ENCODE measurements at places on chromosomes 6 and 20.
A peak's percentile ranks its signal among the peaks of the same experiment; 100 is the strongest.

- DNase-seq = peak; percentile 78
Measured at GRCh38 chr6:87756858-87757257, 54.8 kb upstream of the AKIRIN2 start.

GRCh38 chr6:6057442-6058053, 50.8 kb upstream of the NRN1 start:
- no peak for DNase-seq

DNA sequence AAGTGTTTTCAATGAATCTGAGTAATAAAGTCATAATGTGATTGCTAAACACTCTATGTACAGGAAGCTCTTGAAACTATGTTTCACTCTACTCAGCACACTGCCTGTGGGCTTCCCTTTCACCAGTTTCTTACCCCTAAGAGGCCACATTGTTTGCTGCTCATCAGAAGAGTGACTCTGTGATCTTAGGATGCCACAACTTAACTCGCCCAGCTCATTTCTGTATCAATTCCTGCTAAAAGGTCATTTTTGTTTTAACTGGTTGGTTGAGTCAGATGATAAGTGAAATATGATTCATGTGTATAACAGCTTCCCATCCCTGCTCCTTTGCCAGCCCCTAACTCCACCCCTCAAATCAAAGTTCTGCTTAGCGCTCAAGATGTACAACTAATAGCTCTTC, 9.8 kb upstream of the NDUFAF4 start:
- DNase-seq = no peak

GRCh38 chr6:164005004-164005711, 590.6 kb downstream of the QKI start:
- no peak for DNase-seq

GRCh38 chr6:11096109-11096508, 2.5 kb downstream of the SMIM13 start:
- peak; percentile 3 for DNase-seq

DNA sequence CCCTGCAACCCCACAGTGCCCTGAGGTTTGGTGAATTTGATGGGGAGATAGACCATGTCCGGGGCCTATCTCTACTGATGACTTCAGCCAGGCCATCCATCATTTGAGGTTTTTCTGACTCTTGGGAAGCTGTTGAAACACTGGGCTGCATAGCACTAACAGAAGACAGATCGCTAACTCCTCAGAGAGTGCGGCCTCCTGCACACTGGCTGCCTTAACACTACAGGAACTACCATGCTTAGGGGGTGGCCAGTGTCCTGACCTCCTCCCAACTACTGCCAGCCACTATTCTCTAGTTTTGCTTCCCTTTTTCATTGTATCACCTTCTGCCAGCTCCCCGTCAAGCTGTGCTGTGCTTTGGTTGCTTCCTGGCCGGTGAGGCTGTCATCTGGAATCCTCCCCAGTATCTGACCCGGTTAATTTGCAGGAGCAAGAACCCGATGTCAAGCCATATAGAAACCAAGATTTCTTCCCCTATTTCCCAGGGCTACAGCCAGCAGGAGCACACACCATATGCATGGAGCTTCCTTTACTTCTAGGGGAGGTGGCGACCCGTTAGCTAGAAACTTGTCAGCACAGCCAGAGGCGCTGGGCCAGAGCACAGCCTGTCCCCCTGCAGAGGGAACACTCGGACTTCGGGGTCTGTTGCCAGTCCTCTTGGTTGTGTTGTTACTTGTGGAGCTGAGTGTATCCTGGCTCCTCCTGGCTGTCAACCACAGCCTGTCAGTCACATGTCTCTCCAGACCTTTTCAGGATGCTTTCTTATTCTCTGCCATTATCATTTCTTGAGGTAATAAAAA, 57.3 kb upstream of the TRAF3IP2 start:
- DNase-seq = no peak

GRCh38 chr6:105757512-105758200, 328.5 kb upstream of the PRDM1 start:
- DNase-seq = no peak

DNA sequence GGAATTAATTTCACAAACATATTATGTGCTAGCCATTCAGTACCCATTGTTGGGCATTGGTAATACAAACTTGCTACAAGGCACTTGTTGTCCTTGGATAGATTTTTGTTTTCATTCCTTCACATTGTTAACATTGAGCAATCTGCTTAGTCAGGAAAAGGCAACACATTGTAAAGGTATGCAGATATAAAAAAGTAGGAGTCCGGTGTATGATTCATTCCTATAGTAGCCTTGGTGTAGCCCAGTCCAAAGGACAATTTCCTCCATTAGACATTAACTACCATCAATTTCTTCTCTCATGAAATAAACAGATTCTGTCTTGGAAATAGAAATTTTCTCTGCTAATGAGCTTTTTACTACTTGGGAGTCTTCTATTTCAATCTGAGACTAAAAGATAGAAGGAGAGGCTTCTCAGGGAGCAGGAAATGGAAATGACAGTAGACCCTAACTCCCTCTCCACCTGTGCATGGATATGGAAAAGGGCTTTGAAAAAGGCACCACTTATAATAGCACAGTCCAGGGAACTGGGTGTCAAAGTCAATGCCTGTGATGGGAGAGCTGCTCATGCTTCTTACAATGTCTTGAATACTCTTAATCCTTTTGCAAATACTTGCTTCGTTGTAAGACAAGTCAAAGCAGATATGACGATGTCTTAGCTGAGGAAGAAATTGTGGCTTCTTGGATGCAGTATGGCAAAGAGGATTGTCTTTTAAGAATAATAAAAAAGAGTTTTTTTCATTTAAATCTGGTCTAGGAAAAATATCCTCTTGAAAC, 369.4 kb upstream of the CITED2 start:
- no peak for DNase-seq

- no peak for DNase-seq
Measured at GRCh38 chr20:3352202-3352601, 55.3 kb downstream of the DNAAF9 start.

- DNase-seq = no peak
Measured at GRCh38 chr20:7879883-7880282, 60.4 kb downstream of the HAO1 start.

DNA sequence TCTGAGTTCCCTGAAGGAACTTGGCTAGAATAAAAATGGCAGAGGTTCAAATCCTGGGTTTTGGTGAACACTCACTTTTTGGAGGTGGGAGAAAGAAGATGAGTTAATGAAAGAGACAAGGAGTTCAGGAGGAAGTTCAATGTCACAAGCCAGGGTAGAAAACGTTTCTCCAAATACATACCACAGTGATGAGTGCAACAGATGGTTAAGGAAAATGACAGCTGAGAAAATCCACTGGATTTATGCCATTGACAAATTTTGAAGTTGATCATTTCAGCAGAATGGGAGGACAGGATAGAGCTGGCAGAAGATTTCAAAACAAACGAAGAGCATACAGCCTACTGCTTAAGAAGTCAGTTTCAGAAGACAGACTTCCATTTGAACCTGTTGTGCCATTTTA, 122.7 kb downstream of the GFRAL start:
- no peak for DNase-seq

- DNase-seq = no peak
Measured at GRCh38 chr20:17825252-17825959, 125.6 kb downstream of the BANF2 start.

- DNase-seq = no peak
Measured at GRCh38 chr6:32602383-32602782, 12.7 kb upstream of the HLA-DRB1 start.

- no peak for DNase-seq
Measured at GRCh38 chr6:39391182-39391581, 68.7 kb upstream of the KCNK16 start.

GRCh38 chr6:11769811-11770545, 8.6 kb downstream of the ADTRP start:
- DNase-seq = no peak

- DNase-seq = no peak
Measured at GRCh38 chr20:31890646-31891045, 20.2 kb downstream of the TTLL9 start.

DNA sequence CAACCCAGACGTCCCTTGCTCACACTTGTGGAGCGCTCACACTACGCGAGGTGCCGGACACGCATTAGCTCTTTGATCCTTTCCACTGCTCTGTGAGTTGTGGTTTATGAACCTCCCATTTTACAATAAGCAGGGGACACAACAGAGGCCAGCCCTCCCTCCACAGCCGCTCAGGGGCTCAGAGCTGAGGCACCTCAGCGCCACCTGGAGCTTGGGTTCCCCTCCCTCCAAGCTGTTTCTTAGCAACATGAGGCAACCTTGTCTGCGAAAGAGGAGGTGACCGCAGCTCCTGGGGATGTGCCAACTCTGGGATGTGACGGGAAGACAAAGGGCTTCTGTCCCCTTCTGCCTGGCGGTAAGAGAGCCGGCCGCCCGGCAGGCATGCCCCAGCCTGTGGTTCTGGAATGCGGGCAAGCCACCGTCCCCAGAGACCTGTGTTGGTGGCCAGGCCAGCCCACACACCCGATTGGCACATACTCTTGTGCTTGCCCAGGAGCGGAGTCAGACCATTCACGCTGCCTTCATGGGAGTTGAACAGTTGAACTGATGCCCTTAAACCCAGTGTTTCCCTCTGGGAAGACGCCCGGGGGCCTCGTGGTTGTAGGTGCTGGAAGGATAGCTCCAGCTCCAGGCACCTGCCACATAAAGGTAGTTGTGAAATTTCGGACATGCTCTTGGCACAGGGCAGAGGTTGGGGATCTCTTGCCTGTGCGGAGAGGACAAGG, 44.5 kb downstream of the RBM38 start:
- DNase-seq = peak; percentile 58

DNA sequence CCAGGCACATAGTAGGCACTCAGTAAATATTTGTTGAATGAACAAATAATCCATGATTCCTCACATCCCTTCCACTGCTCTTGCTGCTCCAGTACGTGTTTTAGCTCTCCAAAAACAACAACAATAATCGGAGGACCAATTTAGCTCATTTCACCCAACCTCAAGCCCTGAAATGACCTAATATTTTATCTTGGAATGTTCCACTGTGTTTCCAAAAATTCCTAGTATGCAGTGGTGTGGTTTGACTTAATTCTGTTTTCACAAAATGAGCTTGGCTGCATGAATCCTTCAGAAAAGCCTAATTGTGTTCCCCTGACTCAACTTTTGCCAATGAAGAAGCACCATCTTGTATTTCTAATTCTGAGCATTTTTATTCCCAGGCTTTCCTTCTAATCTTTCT, 168.0 kb upstream of the PHACTR1 start:
- DNase-seq = no peak

DNA sequence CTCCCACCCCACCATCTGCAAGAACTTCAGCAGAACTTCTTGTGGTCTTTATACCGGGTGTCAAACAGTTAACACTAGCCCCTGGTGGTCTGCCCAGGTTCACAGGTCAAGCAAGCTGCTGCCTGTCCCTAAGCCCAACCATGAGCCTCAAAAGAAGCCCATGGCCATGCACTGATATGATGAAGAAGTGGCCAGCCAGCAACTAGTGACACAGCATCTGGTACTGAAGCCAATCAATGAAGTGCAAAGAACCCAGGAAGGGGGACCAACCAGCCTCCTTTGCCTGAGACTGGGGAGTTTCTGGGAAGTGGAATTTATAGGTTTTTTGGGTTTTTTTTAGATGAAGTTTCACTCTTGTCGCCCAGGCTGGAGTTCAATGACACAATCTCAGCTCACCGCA, 127.8 kb downstream of the MAFB start:
- no peak for DNase-seq

DNA sequence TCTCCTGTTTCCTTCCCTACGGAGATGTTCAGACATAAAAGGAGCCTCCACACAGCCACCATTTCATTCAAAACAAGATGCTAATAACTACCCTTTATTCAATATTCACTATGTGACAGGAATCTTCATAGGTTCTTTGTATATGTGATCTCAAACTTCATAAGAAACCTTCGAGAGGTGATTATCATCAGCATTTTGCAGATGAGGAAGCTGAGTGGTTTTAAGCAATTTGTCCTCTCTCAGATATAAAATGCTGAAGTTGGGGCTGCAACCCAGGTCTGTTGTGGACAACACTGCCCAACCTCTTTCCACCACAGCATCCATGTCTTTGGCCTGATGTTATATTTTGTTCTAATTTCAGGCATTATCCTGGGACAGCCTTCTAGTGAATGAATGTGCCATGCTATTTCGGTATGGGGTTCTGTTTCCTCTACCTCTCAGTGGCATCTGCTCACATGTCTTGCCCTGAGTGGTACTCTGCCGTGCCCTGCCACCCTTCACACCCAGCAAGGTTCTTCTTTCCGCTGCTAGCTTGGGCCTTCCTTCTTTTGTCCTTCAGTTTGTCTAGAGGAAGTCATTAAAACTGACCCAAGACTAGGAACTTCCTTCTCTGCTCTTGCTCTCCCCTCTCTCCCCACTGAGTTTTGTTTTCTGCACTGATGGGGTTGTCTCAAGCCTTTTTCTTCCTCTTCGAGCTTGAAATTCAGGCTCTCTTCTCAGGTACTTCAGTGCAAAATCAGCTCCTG, 300.9 kb upstream of the PRDM1 start:
- peak; percentile 29 for DNase-seq

DNA sequence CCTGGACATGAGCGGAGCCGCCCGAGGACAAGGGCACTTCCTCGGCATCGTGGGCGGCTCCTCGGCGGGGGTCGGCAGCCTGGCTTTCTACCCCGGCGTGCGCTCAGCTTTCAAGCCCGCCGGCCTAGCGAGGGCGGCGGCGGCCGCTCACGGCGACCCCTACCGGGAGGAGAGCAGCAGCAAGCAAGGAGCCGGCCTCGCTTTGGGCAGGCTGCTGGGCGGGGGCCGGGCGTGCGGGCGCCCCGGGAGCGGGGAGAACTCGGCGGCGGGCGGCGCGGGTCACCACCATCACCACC, 6.7 kb downstream of the PRDM13 start:
- DNase-seq = peak; percentile 36

DNA sequence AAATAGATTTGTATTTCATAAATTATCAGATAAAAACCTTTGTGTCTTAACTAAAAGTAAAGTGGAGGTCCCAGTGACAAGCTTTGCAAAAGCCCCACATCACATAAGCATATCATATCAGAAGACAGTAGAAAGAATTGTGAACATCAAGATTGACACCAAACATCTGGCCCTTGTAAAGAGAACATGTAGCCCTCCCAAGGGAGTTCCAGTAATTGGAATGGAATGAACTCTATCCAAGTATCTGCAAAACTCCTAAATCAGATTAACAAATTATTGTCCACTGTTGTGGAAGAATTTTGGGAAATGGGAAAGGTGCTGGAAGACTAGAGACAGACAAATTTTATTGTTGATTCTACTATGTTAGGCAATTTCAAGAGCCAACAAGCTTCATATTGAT, 268.8 kb downstream of the KCNQ5 start:
- DNase-seq = no peak

DNA sequence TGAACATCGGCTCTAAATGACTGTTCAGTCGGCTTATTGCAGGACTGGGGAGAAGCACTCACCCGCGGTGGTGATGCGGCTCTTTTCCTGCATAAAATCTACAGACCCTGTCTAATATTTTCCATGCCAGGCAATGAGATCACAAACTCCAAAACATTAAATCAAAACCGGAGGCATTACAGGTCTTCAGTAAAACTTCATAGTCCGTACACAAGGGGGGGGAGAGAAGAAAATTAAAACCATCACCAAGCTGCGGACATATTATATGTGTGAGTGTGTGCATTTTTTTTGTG, 6.3 kb upstream of the PAX1 start:
- no peak for DNase-seq

All from CD4-positive, alpha-beta T cell treated with Interferon gamma for 1 hour (primary cell).